Hypothalamus (tissue), 51 donors: ENCODE measurements at places on chromosomes 3 and 15.

GRCh38 chr3:66717806-66718205 is 217.0 kb upstream of the LRIG1 start:
- no peak for DNase-seq

- no peak for DNase-seq
Observed at GRCh38 chr3:57787867-57788623, 31.9 kb downstream of the SLMAP start.

DNA sequence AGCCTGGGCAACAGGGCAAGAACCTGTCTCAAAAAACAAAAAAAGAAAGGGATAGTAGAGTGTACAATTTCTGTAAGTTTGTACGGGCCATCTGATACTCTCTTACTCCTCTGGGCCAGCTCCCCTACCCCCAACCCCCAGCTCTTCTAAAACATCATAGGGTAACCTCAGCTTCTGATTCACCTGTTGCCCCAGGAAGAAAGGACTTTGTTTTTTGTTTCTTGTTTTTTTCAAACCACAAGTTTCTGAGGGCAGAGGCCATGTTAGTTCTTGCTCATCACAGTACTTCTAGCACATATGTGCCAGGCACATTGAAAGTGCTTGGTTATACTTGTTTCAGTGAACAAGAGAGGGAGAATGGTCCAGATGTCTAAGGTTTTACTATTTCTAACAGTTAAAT is 20.2 kb downstream of the ATOSA start:
- no peak for DNase-seq

- no peak for DNase-seq
Observed at GRCh38 chr3:171972871-171973348, 66.5 kb upstream of the FNDC3B start.

DNA sequence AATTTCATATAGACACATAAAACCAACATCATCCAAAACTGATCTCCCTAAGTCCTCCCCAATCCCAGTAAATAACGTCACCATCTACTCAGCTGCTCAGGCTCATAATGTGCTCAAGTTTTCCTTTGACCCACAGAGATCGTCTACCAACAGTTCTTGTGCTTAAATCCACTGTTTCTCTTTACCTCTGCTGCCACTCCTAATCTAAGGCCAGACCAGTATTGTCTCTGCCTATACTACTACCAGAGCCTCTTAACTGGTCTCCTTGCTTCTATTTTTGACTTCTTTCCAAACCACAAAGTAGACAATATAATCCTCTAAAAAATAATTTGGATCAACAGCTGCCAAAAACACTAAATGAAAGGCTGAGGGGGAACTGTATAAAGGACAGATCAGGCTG is 65.3 kb downstream of the CLASP2 start:
- no peak for DNase-seq

GRCh38 chr3:37999836-38000235 is 9.2 kb downstream of the VILL start:
- no peak for DNase-seq
